Activated B cell treated with CpG ODN at 0.5 μM for 24 hours (primary cell): ENCODE measurements at places on chromosomes 1 and 21.

- no peak overlapping the region for H3K27ac ChIP-seq
- DNase-seq, result no peak
- H3K4me3 ChIP-seq, result no peak overlapping the region
- no peaks in the 10 kb centered on the region for H3K27me3 ChIP-seq
- no peaks in the 10 kb centered on the region for H3K36me3 ChIP-seq
Measured at GRCh38 chr1:170262276-170262939, 116.6 kb downstream of the NTMT2 start.

GRCh38 chr1:183730107-183730724 lies 74.7 kb upstream of the RGL1 start:
- no peak for DNase-seq
- H3K4me1 ChIP-seq, result no peaks in the 10 kb centered on the region
- H3K27me3 ChIP-seq, result peaks cover 7% of the 10 kb centered on the region
- no peaks in the 10 kb centered on the region for H3K36me3 ChIP-seq

DNA sequence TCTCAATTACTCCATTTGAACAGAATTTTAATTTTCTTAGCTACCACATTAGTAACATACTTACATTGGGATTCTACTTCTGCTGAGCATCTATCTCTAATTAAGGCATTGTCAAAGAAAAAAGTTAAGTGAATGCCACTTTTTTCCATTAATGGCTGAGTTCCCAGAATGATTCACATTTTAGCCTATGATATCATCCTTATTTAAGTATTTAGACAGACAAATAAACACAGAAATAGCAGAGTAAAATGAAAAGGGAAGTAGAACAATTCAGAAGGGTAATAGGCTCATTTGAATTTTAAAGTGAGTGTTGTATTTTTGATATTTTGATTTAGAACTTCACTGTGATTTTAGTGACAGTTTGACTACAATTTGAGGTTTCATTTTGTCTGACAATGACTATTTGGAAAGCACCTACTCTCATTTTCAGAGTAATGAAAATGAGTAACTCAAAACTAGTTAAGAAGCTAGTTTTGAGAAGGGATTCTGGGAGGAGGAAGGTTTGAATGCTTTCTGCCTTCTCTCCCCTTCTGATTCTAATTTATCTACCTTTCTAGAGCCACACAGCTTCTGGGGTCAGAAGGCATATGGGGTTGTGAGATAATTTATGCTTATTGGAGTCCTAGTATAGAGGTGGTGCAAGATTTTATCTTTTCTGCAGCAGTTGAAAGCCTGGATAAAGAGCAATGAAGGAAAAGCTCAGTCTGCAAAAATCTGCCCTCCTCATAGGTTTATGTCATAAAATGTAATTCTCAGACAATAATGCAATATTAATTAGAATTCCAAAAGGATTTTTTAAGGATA lies 15.5 kb downstream of the LYPLAL1 start:
- no peak for DNase-seq
- no peaks in the 10 kb centered on the region for H3K27me3 ChIP-seq
- H3K4me3 ChIP-seq, result peak overlapping the region; percentile 74
- H3K36me3 ChIP-seq, result peaks cover 30% of the 10 kb centered on the region
- H3K4me1 ChIP-seq, result peaks cover 61% of the 10 kb centered on the region

DNA sequence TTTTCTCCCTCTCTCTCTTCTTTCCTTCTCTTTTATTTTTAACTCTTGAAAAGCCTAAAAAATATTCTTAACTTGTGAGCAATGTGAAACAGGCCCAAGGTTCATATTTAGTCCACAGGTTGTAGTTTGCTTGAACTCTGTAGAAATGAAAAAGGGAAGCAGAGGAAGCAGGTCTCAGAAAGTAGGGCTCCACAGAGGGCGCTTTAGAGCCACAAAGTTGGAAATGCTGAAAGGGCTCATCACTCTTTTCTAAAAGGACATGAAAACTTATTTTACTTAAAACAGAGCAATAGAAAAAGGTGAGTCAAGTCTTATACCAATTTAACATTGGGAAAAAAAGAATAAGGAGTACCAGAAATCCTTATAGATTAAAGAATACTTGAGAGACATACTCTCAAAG lies 247.0 kb downstream of the USP25 start:
- no peaks in the 10 kb centered on the region for H3K36me3 ChIP-seq
- H3K4me3 ChIP-seq, result no peak overlapping the region
- H3K4me1 ChIP-seq, result no peaks in the 10 kb centered on the region
- H3K27me3 ChIP-seq, result no peaks in the 10 kb centered on the region
- no peak for DNase-seq

GRCh38 chr1:48442864-48443619 lies 29.0 kb downstream of the SPATA6 start:
- no peak for DNase-seq
- H3K4me3 ChIP-seq, result no peak overlapping the region
- H3K4me1 ChIP-seq, result no peaks in the 10 kb centered on the region
- H3K36me3 ChIP-seq, result peaks cover 3% of the 10 kb centered on the region

DNA sequence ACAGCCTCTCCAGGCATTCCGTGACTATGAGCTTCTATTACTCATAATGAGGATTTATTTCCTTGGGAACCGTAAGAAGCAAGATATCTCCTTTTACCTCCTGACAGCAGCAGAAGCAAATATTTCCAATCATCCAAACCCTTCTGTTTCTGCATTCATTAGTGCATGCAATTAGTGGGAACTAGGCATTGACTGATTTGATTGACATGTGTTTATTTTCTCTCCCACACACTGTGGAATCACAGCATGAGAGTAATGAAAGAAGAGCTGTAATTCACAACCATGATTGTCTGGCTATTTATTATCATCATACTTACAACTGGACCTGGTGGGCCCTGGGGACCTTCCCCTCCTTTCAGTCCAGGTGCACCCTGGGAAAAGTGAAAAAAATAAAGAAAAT lies 146.8 kb downstream of the COL11A1 start:
- no peaks in the 10 kb centered on the region for H3K4me1 ChIP-seq
- H3K27me3 ChIP-seq, result no peaks in the 10 kb centered on the region
- H3K4me3 ChIP-seq, result no peak overlapping the region
- H3K36me3 ChIP-seq, result no peaks in the 10 kb centered on the region
- H3K27ac ChIP-seq, result no peak overlapping the region
- no peak for DNase-seq

- no peaks in the 10 kb centered on the region for H3K36me3 ChIP-seq
- no peak overlapping the region for H3K27ac ChIP-seq
- DNase-seq, result no peak
- no peak overlapping the region for H3K4me3 ChIP-seq
- peaks cover 13% of the 10 kb centered on the region for H3K4me1 ChIP-seq
- H3K27me3 ChIP-seq, result peaks cover 4% of the 10 kb centered on the region
Measured at GRCh38 chr1:46173361-46173856, 1.5 kb upstream of the TSPAN1 start.

- H3K27ac ChIP-seq, result no peak overlapping the region
- H3K4me1 ChIP-seq, result no peaks in the 10 kb centered on the region
- no peak overlapping the region for H3K4me3 ChIP-seq
- DNase-seq, result no peak
Measured at GRCh38 chr21:28761674-28762356, 230.9 kb downstream of the LTN1 start.

DNA sequence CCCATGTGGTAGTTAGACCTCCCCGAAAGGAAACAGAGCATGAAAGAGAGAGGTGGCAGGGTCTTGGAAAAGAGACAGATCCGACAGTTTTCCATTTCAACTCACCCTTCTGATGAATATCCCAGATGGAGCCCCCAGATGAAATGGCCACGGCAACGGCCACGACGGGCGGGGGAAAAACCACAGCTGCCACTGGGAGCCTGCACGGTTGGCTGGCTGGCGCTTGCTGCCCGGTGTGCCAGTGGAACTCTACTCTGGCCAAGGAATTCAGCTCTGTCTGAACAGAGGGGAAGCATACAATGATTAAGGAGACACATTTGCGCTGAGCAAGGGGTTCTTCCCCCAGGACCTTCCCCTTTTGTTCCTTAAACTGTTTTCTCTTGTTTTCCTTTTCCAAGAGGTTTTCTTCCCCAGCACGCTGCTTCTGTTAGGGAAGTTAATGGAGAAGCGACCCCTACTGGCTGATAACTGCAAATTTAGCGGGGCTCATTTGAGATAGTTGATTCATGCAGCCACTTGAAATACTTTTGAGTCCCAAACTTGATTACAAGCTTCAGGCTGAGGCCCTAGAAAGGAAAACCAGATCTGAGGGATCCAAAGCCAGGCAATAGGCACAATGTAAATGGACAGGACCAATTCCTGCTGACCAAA lies 1122.5 kb downstream of the NCAM2 start:
- no peak overlapping the region for H3K27ac ChIP-seq
- no peaks in the 10 kb centered on the region for H3K27me3 ChIP-seq
- no peaks in the 10 kb centered on the region for H3K4me1 ChIP-seq
- no peaks in the 10 kb centered on the region for H3K36me3 ChIP-seq

GRCh38 chr1:110308247-110308646 lies 30.9 kb upstream of the RBM15 start:
- H3K4me1 ChIP-seq, result peaks cover 3% of the 10 kb centered on the region
- no peak for DNase-seq
- no peaks in the 10 kb centered on the region for H3K27me3 ChIP-seq
- no peaks in the 10 kb centered on the region for H3K36me3 ChIP-seq
- H3K27ac ChIP-seq, result no peak overlapping the region
- no peak overlapping the region for H3K4me3 ChIP-seq

DNA sequence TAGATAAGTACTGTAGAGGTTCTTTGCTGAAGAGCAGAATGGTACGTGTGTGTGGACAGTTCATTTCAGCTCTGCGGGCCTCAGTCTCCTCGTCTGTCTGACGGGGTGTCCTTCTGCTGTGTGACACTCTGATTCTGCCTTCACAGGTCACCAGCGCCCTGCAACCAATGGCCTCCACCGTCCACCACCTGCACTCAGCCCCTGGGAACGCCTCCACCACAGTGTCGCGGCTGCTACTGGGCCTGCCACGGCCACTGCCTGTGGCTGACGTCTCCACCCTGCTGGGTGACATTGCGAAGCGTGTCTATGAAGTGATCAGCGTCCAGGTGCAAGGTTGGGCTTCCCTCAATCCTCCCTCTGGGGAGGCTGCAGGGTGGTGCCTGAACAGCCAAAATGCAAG lies 17.0 kb downstream of the UMODL1 start:
- peaks cover 11% of the 10 kb centered on the region for H3K27me3 ChIP-seq
- H3K36me3 ChIP-seq, result no peaks in the 10 kb centered on the region
- H3K27ac ChIP-seq, result no peak overlapping the region
- no peak for DNase-seq

GRCh38 chr1:182431278-182431677 lies 18.7 kb upstream of the RGSL1 start:
- no peak overlapping the region for H3K4me3 ChIP-seq
- H3K4me1 ChIP-seq, result peaks cover 8% of the 10 kb centered on the region
- DNase-seq, result no peak
